ENCODE measurements at places on chromosomes 4 and X.

GRCh38 chrX:139932073-139932900, 566 bp downstream of the ATP11C start:
- no peak for DNase-seq

GRCh38 chr4:133145758-133146573, 3.1 kb upstream of the PCDH10 start:
- DNase-seq = no peak

- DNase-seq = no peak
Observed at GRCh38 chr4:45409536-45409935, 683.2 kb upstream of the GNPDA2 start.

DNA sequence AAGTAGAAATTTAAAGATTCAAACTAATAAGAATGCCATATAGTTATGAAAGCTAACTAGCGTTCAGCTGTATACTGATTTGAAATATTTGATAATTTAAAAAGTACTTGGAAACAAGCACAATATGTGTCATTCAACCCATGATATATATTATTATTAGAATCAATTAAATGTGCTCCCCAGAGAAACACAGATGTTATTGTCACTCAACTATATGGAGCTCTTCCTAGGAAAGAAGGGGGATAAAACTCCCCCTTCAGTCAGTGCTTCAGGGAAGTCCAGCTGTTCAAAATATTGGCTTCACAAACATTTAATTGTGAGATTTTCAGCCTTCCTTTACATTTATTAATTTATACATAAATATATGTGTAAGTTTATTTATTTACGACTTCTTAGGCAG, 135.9 kb downstream of the SLC4A4 start:
- DNase-seq = no peak

GRCh38 chrX:46913667-46914066, 1.4 kb downstream of the JADE3 start:
- DNase-seq = no peak

DNA sequence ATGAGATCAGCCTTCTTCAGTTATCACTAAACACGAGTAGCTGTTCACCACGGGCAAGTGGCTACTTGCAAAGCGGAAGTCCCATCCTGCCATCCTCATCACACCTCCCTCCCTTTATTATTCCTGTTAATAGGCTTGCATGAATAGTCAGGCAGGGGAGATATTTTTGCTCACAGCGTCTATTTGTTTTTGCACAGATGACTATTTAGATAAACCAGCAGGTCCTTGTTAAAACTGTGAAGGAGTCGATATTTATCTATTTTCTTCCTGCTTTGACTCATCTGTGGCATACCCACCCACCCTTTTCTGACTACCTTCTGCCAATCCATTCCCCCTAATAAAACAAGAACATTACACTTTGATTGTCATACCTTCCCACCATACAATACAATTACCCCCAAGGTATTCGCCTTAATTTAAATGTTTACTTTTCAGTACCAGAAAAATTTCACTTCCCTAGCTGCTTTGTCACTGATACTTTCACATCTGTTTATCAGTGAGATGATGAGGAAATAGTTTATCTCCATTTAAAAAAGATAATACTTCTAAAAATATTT, 96.6 kb upstream of the BANK1 start:
- DNase-seq = no peak

DNA sequence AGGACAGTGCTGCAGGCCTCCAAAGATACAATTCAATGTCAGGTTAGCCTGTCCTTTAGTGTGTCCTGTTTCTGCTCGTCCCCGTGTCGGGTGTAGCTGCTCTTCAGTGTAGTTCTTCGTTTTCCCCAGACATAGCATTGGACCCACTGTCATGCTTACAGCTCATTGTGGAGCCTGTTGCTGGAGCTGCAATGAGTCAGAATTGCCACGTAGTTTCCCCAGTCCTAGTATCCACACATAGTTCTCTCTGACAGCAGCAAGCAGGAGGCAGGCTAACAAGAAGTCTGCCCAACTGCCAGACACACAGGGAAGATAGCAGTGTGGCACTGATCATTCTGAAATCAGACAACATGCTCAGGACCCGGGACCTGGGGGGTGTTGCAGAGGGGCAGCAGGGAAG, 49.2 kb downstream of the MOSPD2 start:
- no peak for DNase-seq

DNA sequence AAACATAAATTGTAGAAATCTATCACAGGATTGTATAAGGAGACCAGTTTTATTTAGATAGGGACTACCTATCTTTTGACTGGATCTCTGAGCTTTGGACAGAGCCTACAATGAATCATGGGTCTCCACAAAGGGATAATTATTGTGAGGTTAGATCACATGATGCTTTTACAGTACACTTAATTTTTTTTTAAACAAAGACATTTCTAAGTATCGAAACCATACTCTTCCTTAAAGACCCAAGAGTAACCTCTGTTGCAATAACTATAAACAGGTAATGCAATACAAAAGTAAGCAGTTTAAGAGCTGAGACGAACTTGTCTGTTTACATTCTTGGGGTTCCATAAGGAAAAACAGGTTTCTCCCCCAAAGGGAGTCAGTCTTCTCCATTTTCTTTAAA, 64.3 kb upstream of the GABRE start:
- DNase-seq = no peak

Measured in retinal pigment epithelial cell (primary cell).